ENCODE measurements at places on chromosomes 13 and 19.

DNA sequence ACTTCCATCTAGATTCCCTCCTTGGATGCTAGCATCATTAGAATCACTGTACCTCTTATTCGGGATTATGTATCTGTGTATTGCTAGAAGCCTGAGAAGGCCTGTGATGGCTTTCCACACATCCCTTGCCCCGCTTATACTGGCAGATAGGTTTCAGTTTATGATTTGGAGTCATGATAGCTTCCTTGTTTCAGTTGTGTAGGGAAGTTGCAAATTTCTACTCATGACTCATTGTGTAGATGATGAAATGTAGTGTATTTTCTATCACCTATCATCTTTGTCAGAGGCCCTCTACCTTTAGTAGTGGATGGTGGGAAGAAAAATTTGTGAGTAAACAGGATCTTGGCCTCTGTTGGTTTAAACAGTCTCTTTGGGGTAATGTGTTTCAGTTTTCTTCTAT lies 165.2 kb downstream of the GGACT start:
- no peak for DNase-seq

DNA sequence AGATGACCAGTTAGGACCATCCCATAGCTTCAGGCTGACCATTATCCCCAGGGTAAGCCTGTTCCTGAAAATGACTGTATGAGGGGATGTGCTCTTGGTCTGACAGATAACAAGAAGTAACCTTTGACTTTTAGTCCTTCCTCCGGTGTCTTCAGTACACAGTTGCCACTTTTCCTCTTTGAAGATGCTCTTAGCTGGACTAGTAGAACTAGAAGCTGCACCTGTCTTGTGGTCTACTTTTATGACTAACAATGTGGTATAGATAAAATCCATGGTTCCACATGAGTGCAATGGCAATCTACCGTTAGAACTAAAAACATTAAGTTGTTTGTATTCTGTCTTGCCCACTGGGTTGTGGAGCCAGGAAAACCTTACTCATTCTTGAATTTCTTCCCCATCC lies 5.9 kb upstream of the RUBCNL start:
- DNase-seq, result no peak

DNA sequence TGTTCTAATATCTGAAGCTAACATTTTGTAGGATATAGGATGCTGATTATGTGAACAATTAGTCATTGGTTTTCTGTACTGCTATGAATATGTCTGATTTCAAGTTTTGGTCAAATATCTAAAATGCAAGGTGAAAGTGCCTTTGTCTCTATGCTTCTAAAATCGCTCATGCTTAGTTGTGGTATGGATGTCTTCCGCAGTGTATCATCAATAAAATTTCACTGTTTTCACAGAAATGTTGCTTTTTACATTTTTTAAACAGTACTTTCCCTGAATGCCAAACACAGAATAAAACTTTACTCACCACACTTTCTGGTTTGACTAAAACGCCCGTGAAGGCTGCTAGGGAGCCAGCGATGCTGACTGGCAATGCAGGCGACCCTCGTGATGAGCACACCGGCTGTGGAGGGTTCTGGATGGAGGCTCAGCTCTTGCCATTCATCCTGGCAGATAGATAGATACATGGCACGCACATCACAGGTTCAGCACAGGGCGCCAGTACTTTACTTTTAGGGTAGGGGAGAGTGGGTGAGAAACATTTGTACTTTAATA lies 40.1 kb downstream of the SLC7A9 start:
- no peak for DNase-seq

- DNase-seq, result no peak
Observed at GRCh38 chr19:16830679-16831078, 1.5 kb downstream of the SIN3B start.

DNA sequence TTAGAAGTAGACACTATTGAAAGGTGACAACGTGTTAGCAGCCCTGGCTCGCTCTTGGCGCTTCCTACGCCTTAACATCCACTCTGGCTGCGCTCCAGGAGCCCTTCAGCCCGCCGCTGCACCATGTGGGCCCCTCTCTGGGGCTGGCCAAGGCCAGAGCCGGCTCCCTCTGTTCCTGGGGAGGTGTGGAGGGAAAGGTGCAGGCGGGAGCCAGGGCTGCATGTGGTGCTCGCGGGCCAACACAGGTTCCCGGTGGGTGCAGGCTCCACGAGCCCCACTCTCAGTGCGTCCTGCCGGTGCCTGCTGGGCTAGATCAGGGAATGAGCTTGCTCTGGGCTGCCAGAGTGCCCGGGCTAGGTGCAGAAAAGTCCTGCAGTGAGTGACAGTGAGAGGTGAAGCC lies 1284.3 kb downstream of the OLFM4 start:
- DNase-seq, result no peak

DNA sequence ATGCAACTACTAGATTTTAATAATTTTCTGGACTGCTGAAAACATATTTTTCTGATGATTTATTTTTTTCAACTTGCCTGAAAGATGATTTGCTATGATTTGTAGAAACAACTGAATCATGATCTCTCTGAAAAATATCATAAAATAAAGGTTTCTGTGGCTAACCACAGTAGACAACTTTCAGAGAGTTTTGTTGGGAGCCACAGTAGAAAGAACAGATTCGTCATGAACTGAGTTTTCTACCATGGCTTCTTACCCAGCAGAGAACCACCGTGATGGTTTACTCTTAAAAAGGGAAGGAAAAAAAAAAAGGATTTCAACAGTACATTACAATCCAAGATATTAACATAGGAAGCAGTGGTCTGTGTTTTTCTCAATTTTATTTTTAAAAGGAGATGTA lies 18.0 kb downstream of the ZAR1L start:
- no peak for DNase-seq

- DNase-seq, result no peak
Observed at GRCh38 chr19:8615813-8616596, 5.5 kb upstream of the ADAMTS10 start.

GRCh38 chr13:98108341-98108740 lies 34.6 kb upstream of the FARP1 start:
- no peak for DNase-seq

DNA sequence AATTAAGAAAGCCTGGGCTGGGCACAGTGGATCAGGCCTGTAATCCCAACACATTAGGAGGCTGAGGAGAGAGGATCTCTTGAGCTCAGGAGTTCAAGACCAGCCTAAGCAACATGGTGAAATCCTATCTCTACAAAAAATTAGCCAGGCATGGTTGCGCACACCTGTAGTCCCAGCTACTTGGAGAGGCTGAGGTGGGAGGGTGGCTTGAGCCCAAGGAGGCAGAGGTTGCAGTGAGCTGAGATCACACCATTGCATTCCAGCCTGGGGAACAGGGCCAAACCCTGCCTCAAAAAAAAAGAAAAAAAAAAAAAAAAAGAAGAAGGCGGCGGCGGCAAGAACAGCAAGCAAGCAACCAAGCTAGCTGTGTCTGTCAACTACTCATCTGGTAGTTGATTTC lies 26.7 kb downstream of the TSC22D1 start:
- DNase-seq, result no peak

DNA sequence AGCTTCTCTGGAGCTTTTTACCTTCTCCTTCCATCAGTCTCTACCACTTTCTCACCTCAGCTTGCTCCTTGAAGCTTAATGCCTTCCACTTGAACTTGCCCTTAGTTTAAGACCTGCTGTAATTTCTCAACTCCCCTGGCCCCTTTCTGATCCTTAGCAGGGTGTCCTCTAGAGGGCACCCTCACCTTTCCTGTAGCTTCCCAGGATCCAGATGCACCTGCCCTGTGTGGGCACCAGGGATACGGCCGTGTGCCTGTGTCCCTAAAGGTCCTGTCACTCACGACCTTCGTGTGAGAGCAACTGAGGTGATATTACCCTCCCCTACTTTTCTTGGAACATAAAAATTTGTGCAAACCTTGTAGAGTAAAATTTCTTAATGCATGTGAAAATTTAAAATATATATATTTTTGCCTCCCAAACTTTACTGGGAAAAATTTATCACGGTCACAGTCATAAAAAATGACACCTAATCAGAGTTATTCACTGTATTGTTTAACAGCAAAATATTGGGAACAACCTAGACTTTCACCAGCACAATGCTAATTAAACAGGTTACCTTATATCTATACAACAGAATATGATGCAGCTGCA lies 46.4 kb downstream of the PSG3 start:
- DNase-seq, result no peak

GRCh38 chr19:53511933-53512374 lies 26.0 kb upstream of the ZNF331 start:
- DNase-seq, result no peak

DNA sequence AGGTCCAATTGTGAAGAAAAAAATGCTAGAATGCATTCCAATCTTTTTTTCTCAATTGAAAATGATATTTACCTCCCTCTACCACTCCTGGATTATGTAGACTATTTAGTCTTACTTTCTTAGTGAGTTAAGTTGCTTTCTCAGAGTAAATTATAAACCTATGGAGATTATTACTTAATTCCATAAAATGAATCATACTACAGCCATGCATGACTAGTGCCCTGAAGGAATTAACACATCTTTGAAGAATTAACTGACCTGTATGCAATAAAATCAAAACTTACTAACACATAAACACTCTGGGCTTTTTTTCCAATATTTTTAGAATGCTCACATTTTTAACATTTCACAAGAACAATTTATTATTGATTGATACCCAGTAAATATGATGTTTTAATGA lies 379.4 kb upstream of the DACH1 start:
- no peak for DNase-seq

- DNase-seq, result no peak
Observed at GRCh38 chr19:10256970-10257615, 5.1 kb downstream of the MRPL4 start.

- no peak for DNase-seq
Observed at GRCh38 chr13:28566891-28567290, 72.0 kb upstream of the FLT1 start.

GRCh38 chr19:49333811-49334288 lies 1.4 kb upstream of the CD37 start:
- no peak for DNase-seq

DNA sequence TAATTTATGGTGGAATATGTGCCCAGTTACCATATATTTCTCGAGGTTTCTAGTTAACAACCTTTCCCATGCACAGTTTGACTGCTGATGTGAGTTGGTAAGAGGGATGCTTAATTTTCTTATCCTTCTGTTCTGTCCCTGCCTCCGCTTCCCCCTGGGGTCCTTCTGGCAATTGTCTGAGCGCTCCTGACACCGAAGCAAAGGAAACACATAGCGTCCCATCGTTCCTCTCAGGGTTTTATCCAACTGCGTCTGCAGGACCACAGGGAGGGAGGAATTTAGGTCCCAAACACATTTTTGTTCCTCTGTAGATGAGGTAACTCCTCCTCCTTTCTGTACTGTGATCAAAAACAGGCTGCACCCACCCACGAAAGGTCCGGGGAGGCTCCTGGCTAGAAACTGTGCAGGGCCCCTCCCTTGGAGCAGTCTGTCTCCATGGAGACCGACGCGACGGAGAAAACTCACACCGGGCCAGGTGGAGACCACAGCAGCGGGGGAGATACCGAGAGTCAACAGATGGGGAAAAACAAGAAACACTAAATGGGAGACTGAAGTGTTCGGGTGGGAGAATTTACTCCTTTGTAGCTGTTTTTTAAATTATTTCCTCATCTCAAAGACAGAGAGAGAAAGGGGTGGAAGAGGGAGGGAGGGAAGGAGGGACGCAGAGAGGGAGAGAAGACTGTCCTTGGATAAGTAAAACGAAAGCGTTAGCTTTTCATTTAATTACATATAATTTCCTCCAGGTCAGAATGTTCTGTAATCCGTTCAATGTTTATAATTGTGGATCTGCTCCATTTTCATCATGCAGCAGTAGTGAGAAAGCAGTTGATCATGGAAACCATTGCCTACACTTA lies 191.8 kb upstream of the NBEA start:
- DNase-seq, result no peak

DNA sequence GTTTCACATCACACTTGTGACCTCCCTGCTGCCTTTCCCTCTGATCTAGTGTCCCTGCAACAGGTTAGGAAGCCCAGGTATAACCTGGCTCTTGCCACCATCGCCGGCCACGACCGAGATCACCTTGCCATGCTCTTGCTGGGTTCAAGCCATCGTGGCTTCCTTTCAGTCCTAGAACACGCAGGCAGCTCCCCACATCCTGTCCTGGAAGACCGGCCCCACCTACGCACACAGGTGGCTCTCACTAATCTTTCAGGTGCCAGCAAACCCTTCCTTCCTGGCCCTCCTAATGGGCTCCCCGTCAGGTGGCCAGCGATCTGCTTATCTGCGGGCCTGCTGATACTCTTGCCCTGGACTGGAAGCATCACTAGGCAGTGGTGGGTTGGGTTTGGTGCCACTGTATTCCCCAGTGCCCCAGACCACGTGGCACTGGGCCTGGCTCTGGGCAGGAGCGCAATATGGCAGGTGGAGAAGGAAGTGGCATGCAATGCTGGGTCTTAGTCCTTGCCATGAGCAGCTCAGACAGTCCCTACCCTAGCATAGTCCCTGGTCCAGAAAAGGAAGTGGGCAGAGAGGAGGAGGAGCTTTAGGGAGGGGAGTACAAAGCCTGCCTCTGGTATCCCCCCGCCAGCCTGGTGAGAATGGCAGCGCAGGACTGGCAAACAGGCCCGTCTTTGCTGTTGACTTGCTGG lies 11.8 kb downstream of the PPP1R37 start:
- DNase-seq, result no peak

GRCh38 chr19:39916851-39917396 lies 17.5 kb downstream of the FCGBP start:
- no peak for DNase-seq

- no peak for DNase-seq
Observed at GRCh38 chr13:50249144-50249521, 233.9 kb downstream of the KCNRG start.

DNA sequence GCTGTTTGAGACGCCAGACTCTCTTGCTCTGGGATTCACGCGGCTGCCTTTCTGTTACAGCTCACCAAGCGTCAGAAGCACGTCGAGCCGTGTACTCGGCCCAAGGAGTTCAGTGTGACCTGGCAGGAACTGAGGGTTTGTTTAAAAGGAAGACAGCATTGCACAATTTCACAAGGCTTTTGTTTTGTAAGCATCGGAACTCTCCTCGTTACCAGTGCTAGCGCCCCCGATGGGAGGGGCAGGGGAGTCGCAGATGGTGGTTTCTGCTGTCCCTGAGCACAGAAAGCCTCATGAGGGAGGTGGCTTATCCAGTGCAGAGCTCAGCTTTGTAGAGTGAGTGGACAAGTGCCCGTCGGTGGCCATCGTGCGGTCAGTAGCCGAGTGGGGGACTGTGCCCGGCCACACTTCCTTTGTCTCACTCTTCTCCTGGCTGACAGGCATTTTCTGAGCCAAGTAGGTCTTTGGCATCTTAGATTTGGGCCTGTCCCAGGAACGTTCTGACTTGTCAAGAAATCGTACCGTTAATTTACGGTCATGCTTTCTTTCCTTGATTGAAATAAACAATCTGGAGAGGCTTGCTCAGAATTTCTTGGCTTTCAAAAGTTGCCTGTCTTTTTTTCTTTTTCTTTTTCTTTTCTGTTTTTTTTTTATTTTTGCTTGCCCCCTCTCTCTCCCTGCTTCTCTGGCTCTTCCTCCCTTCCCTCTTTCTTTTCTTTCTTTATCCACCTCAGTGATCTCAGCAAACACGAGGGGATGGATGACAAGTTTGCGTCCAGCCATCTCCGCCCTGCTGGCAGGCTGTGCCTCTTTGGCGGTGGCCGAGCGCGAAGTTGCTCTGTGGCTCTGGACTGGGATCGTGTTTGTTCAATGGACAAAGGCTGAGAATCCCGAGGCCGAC lies 7.7 kb downstream of the KDM4B start:
- DNase-seq, result peak; percentile 80

GRCh38 chr19:42325896-42326771 lies 699 bp downstream of the MEGF8 start:
- no peak for DNase-seq
